ENCODE measurements at places on chromosomes 2 and 18. TPM values are rescaled to one million over a fixed set of nuclear protein-coding genes. Genes with fewer than 3 reads are reported as not detected.

DNA sequence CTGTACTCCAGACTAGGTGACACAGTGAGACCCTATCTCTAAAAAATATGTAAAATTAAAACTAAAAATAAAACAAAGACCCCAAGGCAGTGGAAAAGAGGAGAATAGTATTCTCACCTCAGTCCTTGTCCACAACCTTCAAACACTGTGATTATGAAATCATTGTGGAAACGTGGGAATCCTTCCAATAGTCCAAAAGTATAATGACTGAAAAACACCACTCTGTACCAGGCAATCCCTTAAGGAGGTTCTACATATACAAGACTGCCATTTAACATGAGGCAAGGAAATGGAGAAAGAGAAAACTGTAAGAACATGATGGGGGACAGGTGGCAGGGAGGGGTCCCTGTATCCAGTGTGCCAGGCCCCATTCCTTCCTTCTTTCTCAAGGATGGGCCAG lies 66.1 kb downstream of the ACVR1 start:
- H3K27me3 ChIP-seq: no peaks in the 10 kb centered on the region
- no peaks in the 10 kb centered on the region for H3K4me1 ChIP-seq
- H3K27ac ChIP-seq: no peak overlapping the region
- DNase-seq: no peak

GRCh38 chr2:30664761-30665358 lies 142.4 kb downstream of the CAPN13 start:
- H3K27me3 ChIP-seq: no peaks in the 10 kb centered on the region
- H3K36me3 ChIP-seq: no peaks in the 10 kb centered on the region
- no peak overlapping the region for H3K27ac ChIP-seq
- H3K4me3 ChIP-seq: no peak overlapping the region
- no peaks in the 10 kb centered on the region for H3K4me1 ChIP-seq
- DNase-seq: no peak

- H3K27ac ChIP-seq: no peak overlapping the region
- H3K27me3 ChIP-seq: no peaks in the 10 kb centered on the region
- no peak for DNase-seq
- H3K36me3 ChIP-seq: no peaks in the 10 kb centered on the region
Measured at GRCh38 chr2:206424134-206424533, 19.2 kb upstream of the ADAM23 start.

GRCh38 chr18:23723121-23723520 lies 33.9 kb downstream of the LAMA3 start:
- no peaks in the 10 kb centered on the region for H3K36me3 ChIP-seq
- DNase-seq: no peak
- peaks cover 7% of the 10 kb centered on the region for H3K4me1 ChIP-seq
- H3K4me3 ChIP-seq: no peak overlapping the region
- no peak overlapping the region for H3K27ac ChIP-seq

DNA sequence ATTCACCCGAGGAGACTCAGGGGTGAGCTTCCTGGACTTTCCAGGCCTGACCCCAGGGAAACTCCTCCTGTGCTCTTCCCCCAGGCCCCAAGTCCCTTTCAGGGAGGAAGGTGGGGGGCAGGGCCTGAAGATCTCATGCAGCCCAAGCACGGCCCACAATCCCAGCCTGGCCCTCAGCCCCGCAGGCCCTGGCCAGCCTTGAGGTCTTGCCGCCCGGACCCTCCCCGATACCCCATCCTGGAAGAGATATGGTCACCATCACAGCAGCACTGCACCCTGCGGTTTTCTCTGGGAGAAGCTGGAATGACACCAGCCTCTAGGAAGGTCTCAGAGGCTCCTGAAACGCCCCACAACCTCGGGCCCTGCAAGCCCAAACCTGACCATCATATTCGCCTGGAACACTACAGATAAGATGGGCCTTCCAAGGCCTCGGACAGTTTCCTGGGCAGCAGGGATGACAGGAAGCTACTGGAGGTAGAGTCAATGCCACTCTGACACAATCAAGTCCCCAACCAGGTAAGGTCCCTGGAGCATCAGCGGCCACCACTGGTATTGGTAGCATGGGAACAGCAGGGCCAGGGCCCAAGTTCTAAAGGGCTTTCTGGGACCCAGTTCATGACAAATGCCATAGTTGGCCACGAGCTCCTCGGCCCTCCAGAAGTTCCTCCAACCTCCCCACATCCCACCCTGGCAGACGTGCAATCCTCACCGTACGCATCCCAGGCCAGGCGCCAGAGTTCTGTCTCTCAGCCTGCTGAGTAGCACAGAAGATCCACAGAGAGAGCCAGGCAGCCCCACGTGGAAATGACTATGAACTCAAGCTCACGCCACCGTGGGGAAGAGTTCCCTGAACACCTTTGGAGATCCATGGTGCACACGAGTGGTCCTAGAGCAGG lies 8.6 kb downstream of the SDC1 start:
- no peak overlapping the region for H3K27ac ChIP-seq
- DNase-seq: no peak

DNA sequence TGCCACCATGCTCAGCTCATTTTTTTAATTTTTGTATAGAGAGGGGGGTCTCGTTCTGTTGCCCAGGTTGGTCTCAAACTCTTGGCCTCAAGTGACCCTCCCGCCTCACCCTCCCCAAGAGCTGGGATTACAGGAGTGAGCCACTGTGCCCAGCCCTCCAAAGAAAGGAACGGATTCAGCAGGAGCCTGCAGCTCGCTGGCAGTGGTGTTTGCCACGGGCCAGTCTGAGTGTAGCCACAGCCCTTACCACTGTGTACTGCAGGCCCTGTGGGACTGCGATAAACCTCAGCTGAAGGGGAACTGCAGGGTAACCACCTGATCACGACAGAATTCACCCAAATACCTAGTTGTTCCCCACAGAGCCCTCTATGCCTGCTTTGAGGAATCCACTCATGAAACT lies 6.8 kb downstream of the COPS9 start:
- no peak for DNase-seq
- no peaks in the 10 kb centered on the region for H3K27me3 ChIP-seq
- no peak overlapping the region for H3K27ac ChIP-seq
- no peaks in the 10 kb centered on the region for H3K36me3 ChIP-seq

DNA sequence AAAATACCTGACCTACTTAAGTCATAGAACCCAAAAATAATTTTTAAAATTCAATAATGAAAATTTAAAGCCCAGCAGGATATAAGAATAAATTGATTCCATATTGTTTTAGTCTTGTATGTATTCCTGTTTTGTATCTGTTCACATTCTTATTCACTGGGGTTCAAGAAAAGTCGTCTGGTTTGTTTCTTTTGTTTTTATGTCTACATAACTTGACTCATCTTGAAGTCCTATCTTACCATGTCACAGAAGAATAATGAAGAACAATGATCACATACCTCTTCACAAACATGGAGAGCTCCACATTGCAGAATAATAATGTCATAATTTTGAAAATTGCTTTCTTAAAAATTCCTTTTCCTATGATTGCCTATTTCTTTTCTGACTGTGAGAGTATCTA lies 43.4 kb upstream of the LRP1B start:
- no peak overlapping the region for H3K27ac ChIP-seq
- no peaks in the 10 kb centered on the region for H3K27me3 ChIP-seq
- no peaks in the 10 kb centered on the region for H3K4me1 ChIP-seq
- no peaks in the 10 kb centered on the region for H3K36me3 ChIP-seq

DNA sequence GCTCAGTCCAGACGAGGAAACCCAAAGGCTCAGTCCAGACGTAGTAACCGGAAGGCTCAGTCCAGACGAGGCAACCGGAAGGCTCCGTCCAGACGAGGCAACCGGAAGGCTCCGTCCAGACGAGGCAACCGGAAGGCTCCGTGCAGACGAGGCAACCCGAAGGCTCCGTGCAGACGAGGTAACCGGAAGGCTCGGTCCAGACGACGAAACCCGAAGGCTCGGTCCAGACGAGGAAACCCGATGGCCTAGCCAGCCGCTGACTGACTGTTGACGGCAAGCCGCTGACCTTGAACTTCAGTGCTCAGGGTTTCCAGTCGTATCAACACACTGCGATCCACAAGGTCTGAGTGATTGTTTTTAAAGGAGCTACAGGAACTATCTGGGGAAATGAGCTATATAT lies 150.7 kb upstream of the TPO start:
- no peaks in the 10 kb centered on the region for H3K27me3 ChIP-seq
- H3K4me3 ChIP-seq: no peak overlapping the region
- no peaks in the 10 kb centered on the region for H3K4me1 ChIP-seq
- H3K27ac ChIP-seq: no peak overlapping the region

GRCh38 chr2:53452957-53453748 lies 314.5 kb upstream of the CHAC2 start:
- H3K4me3 ChIP-seq: no peak overlapping the region
- peak; percentile 56 for DNase-seq
- H3K27me3 ChIP-seq: no peaks in the 10 kb centered on the region

GRCh38 chr2:9415516-9416169 lies 7.7 kb downstream of the ITGB1BP1 start:
- H3K4me3 ChIP-seq: no peak overlapping the region
- no peaks in the 10 kb centered on the region for H3K36me3 ChIP-seq
- peak; percentile 49 for DNase-seq
- no peak overlapping the region for H3K27ac ChIP-seq

- H3K27ac ChIP-seq: peak overlapping the region; percentile 91
- H3K36me3 ChIP-seq: no peaks in the 10 kb centered on the region
- peaks cover 44% of the 10 kb centered on the region for H3K4me1 ChIP-seq
- H3K4me3 ChIP-seq: no peak overlapping the region
- DNase-seq: peak; percentile 55
- no peaks in the 10 kb centered on the region for H3K27me3 ChIP-seq
Measured at GRCh38 chr18:77059294-77059916, 73.2 kb downstream of the MBP start.

DNA sequence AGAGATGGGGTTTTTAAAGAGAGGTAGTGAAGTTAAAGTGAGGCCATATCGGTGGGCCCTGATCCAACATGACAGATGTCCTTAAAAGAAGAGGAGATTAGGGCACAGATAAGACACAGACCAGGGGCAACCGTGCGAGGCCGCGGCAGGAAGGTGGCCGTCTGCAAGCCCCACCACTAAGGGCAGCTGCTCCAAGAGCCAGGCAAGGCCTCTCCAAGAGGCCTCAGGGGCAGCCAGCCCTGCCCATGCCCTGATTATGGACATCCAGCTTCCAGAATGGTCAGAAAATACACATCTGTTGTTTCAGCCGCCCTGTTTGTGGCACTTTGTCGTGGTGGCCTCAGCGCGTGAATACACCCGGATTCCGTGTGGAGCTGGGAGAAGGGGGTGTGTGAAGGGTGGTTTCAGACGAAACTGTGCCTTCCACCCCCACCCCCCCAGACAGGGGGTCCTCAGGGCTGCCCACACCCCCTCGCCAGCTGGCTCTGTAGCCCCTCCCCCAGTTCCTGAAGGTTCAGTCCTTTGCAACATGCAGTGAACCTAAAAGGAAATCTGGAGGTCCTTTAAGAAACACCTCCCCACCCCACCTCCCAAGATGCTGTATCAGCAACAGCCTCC lies 74.1 kb upstream of the SMAD7 start:
- H3K4me3 ChIP-seq: no peak overlapping the region
- no peak overlapping the region for H3K27ac ChIP-seq
- no peaks in the 10 kb centered on the region for H3K27me3 ChIP-seq

DNA sequence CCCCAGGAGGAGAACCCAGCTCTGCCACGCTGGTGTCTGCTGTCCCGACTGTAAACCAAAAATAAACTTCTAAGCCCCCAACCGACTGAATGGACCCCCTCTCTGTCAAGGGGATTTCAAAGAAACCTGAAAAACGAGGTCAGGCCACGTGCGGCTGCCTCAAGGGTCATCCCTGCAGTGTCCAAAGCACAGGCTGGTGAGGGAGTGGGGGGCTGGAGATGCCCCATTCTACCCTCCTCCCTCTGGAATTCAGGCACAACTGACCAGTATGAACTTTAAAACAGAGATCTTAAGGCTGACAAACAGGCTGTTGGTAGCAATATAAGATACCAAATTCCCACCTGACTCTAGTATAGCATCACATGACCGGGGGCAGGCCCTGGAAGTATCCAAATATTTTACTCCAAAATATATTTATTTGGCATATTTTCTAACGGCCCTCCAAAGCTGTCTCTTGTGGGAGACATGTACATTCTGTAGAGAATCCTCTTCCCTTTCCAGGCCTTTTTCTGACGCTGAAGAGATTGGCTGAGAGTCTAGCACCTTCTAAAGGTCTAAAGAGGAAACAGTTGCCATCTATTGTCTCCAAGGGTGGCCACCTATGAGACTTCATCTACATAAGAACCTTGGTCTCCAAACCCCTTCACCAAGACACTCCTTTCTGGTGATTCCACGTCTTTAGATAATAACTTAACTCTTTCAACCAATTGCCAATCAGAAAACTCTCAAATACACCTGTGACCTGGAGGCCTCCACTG lies 40.4 kb upstream of the CTDP1 start:
- no peak overlapping the region for H3K27ac ChIP-seq
- H3K4me1 ChIP-seq: no peaks in the 10 kb centered on the region
- no peak overlapping the region for H3K4me3 ChIP-seq
- H3K27me3 ChIP-seq: no peaks in the 10 kb centered on the region
- no peak for DNase-seq
- H3K36me3 ChIP-seq: no peaks in the 10 kb centered on the region

DNA sequence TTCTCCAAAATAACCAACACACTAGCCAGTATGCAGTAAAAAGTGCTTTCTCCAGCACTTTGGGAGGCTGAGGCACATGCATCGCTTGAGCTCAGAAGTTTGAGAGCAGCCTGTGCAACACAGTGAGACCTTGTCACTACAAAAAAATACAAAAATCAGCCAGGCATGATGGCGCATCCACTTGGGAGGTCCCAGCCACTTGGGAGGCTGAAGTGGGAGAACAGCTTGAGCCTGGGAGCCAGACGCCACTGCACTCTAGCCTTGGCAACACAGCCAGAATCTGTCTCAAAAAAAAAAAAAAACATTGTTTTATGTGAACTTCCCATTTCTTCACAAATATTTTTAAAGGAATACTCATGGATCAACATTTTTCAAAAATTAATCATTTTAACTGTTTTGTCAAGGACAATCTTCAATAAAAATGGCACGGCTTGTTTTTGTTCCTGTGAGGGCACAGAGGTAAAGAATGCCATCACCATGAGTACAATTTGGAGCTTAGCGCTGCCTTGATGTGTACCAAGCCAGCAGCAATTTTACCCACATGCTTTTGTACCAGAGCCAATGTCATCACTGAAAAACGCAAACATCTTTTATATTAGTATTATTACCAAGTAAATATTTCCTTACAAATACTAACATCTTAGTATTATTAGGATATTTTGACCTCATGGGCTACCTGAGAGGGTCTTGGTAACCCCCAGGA lies 26.7 kb downstream of the RAB1A start:
- no peak overlapping the region for H3K4me3 ChIP-seq
- H3K27ac ChIP-seq: no peak overlapping the region
- peaks cover 22% of the 10 kb centered on the region for H3K4me1 ChIP-seq
- peak; percentile 77 for DNase-seq
- no peaks in the 10 kb centered on the region for H3K27me3 ChIP-seq
- H3K36me3 ChIP-seq: no peaks in the 10 kb centered on the region

GRCh38 chr2:238644095-238645081 lies 203.5 kb upstream of the TWIST2 start:
- no peaks in the 10 kb centered on the region for H3K4me1 ChIP-seq
- H3K36me3 ChIP-seq: no peaks in the 10 kb centered on the region
- H3K27me3 ChIP-seq: no peaks in the 10 kb centered on the region
- H3K4me3 ChIP-seq: no peak overlapping the region
- DNase-seq: no peak

GRCh38 chr2:205656941-205657340 lies 25.4 kb upstream of the NRP2 start:
- no peak for DNase-seq
- no peaks in the 10 kb centered on the region for H3K4me1 ChIP-seq
- H3K27me3 ChIP-seq: no peaks in the 10 kb centered on the region
- H3K27ac ChIP-seq: no peak overlapping the region

The ASIC4 gene
- total RNA-seq: 2.0 TPM

The ANKAR gene
- total RNA-seq: 20.3 TPM

The C2orf81 gene
- total RNA-seq: 10.4 TPM

The NEMP2 gene
- total RNA-seq: 16.8 TPM

The TSPYL6 gene
- total RNA-seq: 37.9 TPM

Data from testis (tissue), 5 donors.